Aorta (tissue), 5 donors: ENCODE measurements at places on chromosomes 1 and 21. TPM values are rescaled to one million over a fixed set of nuclear protein-coding genes. Genes with fewer than 3 reads are reported as not detected.

DNA sequence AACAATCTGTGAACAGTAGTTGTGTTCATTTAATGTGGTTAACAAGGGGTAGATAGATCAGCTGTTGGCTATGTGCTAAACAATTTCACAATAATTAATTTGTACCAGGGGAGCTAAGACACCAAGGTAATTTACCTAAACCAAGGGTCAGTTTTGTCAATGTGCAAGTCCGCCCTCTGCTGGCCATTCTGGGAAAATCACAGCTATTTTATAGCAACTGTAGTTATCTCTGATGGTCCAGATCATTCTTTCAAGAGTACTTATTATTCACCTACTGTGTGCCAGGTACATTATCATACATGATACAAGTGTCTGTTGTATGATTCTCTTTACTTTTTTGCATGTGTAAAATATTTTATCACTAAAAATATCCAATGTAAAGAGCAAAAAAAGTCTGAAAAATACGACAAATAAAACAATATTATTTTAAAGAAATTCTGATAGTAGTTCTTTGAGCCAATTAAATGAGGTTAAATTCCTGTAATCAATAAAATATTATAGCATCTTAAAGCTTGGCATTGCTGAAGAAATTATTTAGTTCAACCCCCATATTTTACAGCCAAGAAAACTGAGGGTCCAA, 312.3 kb upstream of the FAM78B start:
- no peaks in the 10 kb centered on the region for H3K36me3 ChIP-seq
- no peaks in the 10 kb centered on the region for H3K4me1 ChIP-seq
- H3K4me3 ChIP-seq = no peak overlapping the region
- H3K27ac ChIP-seq = no peak overlapping the region
- H3K27me3 ChIP-seq = no peaks in the 10 kb centered on the region

- no peak overlapping the region for H3K4me3 ChIP-seq
- no peak overlapping the region for H3K27ac ChIP-seq
- no peak for DNase-seq
- H3K27me3 ChIP-seq = no peaks in the 10 kb centered on the region
- H3K36me3 ChIP-seq = no peaks in the 10 kb centered on the region
These were observed 68.8 kb downstream of the MAB21L3 start for GRCh38 chr1:116179964-116180363.

DNA sequence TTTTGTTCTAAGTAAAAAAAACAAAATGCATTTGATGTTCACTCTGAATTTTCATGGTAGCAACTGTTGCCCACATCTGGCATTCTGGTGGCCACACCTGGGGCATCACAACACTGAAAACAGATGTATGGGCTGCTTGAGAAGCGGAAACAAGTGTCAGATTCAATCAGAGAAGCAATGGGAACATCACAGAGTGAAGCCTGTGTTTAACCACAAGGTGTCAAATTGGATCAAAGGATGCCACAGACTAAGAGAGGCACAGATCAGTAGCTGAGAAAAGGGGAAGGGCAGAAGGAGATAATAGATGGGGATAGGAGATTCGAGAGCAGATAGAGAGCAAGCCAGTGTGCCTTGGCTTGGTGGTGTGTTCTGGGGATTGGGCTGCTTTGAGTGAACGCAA, 49.8 kb upstream of the MTF2 start:
- no peak overlapping the region for H3K27ac ChIP-seq
- H3K27me3 ChIP-seq = no peaks in the 10 kb centered on the region
- DNase-seq = no peak
- H3K36me3 ChIP-seq = no peaks in the 10 kb centered on the region

Gene MYOG
- not detected for total RNA-seq

GRCh38 chr1:64515427-64515826, 45.5 kb downstream of the CACHD1 start:
- H3K4me1 ChIP-seq = peaks cover 4% of the 10 kb centered on the region
- H3K27me3 ChIP-seq = no peaks in the 10 kb centered on the region
- H3K27ac ChIP-seq = no peak overlapping the region
- H3K36me3 ChIP-seq = no peaks in the 10 kb centered on the region
- H3K4me3 ChIP-seq = no peak overlapping the region
- peak; percentile 55 for DNase-seq

Gene DCST2
- total RNA-seq = 0.75 TPM

- no peaks in the 10 kb centered on the region for H3K27me3 ChIP-seq
- DNase-seq = no peak
- peak overlapping the region; percentile 61 for H3K4me3 ChIP-seq
- peak overlapping the region; percentile 90 for H3K27ac ChIP-seq
These were observed 694 bp downstream of the TMEM167B start for GRCh38 chr1:109091078-109091838.

DNA sequence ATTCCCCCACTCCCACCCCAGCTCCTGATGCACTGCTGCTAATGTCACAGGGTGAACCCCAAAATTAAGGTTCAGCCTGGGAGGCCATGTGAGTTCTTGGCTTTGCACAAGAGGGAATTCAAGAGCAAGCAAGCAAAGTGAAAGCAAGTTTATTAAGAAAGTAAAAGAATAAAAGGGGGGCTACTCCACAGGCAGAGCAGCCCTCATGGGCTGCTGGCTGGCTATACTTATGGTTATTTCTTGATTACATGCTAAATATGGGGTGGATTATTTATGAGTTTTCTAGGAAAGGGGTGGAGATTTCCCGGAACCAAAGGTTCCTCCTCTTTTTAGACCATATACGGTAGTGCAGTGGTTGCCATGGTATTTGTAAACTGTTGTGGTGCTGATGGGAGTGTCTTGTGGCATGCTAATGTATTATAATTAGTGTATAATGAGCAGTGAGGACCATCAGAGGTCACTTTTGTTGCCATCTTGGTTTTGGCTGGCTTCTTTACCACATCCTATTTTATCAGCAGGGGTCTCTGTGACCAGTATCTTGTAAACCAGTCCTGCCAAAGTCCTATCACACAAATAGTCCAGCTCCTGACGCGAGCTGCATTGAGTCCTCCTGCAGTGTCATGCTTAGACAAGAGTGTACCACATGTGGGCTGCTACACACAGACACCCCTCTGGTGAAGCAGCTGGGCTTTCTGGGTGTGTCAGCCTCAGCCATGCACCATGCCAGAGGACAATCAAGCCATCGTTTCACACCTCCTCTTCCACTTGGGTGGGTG, 46.4 kb upstream of the CSF1 start:
- H3K27me3 ChIP-seq = no peaks in the 10 kb centered on the region
- H3K27ac ChIP-seq = no peak overlapping the region
- H3K4me3 ChIP-seq = no peak overlapping the region
- H3K4me1 ChIP-seq = no peaks in the 10 kb centered on the region
- H3K36me3 ChIP-seq = no peaks in the 10 kb centered on the region
